ENCODE measurements at places on chromosomes 1 and 21.

GRCh38 chr1:12596007-12596821 is 21.8 kb downstream of the DHRS3 start:
- DNase-seq = no peak

GRCh38 chr1:193498088-193498655 is 311.8 kb upstream of the B3GALT2 start:
- no peak for DNase-seq

GRCh38 chr1:118788463-118788862 is 199.7 kb downstream of the TBX15 start:
- no peak for DNase-seq

DNA sequence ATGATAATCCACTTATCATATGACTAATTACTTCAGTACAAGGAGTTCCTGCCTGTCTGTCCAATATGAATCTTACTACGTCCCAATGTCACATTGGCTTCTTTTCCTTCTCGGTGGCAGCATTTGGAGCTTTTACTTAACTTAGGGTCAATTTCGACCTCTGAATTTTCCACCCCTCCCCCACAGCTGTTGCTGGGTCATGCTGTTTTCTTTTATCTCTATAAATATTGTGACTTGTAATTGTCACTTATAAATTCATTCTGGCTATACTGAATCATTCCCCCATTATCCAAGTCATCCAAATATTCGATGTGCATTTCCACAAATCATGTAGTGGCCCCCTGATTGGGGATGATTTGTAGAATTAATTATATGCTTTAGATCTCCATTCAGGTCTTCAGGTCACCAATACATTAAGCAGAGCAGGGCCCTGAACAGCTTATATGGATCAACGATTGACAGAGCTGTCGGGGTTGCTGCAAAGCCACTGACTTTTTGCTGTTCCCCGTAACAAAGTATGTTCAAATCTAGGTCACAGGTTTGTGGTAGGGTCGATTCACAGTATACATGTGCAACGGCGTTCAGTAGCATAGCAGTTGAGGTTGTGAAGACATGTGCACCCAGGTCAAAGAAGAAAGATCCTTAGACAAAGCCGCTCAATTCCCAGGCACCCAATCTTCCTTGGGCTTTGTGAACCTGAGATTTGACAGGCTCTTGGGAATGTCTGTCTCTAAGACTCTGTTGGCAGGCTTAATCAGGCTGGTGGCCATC is 18.3 kb upstream of the RNU1-4 start:
- DNase-seq = no peak

DNA sequence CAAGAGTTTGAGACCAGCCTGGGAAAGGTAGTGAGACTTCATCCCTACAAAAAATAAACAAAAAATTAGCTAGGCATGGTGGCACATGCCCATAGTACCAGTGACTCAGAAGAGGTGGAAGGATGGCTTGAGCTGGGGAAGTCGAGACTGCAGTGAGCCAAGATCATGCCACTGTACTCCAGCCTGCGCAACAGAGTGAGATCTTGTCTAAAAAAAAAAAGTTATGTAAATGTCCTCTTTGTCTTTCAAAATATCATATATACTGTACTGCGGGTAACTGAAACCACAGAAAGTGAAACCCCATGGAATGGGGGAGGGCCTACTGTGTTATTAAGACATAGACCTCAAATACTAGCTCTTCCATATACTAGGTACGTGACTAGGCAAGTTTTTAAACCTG is 20.8 kb downstream of the ACADM start:
- no peak for DNase-seq

GRCh38 chr1:90973897-90974798 is 47.7 kb downstream of the ZNF644 start:
- no peak for DNase-seq

- DNase-seq = no peak
These were observed 11.7 kb upstream of the FCMR start for GRCh38 chr1:206933333-206933945.

GRCh38 chr1:85278853-85279314 is 2.5 kb upstream of the BCL10 start:
- no peak for DNase-seq

GRCh38 chr1:109243860-109244552 is 5.3 kb upstream of the CELSR2 start:
- DNase-seq = no peak

DNA sequence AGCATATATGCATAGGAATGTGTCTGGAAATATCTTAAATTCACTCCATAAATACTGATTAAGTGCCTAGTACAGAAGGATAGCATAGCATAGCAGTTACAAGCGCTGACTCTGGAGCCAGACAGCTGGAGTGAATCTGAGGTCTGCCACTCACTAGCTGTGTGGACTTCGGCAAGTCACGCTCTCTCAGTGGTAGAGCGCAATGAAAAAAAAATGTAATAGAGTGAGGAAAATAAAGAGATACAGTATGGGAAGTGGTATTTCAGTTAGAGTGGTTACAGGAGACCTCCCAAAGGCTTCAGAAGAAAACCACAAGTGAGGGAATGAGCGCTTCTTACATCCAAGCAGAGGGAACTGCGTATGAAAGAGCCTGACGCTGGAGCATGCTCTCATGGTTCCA is 338.9 kb upstream of the PRMT6 start:
- DNase-seq = no peak

GRCh38 chr1:72759486-72759885 is 477.1 kb upstream of the NEGR1 start:
- DNase-seq = no peak

- DNase-seq = no peak
These were observed 5.3 kb upstream of the MROH9 start for GRCh38 chr1:170929835-170930554.

DNA sequence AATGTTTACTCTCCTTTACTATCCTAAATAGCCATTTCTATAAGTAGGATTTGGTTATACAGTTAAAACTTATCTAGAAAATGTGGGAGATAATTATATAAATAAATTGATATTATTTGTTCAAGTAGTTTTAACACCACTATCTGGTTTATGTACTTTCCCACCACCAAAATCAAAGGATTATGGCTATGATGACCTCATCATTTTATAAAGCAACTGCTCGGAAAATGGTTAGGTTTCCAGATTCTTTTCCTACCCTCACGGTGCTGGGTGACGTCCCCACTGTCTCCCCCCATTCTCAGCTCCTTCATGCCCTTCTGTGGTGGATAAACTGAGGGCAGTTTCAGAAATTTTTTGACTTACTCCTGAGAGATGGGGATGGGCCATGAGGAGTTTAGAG is 1011.8 kb upstream of the ADGRL4 start:
- no peak for DNase-seq

- no peak for DNase-seq
These were observed 348.3 kb downstream of the BRINP3 start for GRCh38 chr1:190129366-190129765.

DNA sequence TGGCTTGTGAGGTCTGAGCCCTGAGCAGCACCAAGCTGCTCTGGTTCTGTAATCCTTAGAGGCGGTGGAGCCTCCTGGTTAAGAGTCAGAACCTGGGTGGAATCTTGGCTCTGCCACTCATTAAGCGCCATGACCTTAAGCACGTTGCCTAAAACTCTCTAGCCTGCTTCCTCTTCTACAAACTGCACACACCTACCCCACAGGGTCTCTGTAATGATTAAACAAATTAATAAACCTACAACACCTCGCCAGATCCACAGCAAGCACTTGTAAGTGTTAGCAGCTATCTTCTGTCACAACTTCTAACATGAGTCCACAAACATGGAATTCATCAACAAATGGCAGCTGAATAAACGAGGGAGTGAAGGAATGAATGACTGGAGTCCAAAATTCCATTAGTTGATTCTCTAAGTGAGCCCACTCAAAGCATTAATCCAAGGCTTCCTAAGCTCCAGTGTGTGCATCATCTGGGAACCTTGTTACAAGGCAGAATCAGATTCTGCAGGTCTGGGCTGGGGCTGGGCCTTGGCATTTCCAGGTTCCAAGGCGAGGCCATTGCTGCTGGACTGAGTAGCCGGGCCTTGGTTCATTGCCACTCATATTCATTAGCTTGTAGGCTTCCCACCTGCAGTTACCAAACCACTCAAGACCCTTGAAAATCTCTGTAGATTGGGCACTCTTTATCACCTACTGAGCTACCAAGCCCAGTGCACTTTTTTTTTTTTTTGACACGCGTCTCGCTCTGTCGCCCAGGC is 168.6 kb downstream of the HIVEP3 start:
- no peak for DNase-seq

- DNase-seq = no peak
These were observed 26.0 kb upstream of the C2CD2 start for GRCh38 chr21:41979751-41980369.

GRCh38 chr1:32918179-32918578 is 17.0 kb upstream of the TMEM54 start:
- DNase-seq = no peak

GRCh38 chr1:203133970-203134725 is 6.6 kb downstream of the ADORA1 start:
- DNase-seq = no peak

- DNase-seq = no peak
These were observed 25.8 kb upstream of the ZNF648 start for GRCh38 chr1:182087304-182087703.

GRCh38 chr1:221723848-221724236 is 18.0 kb downstream of the DUSP10 start:
- DNase-seq = no peak

- no peak for DNase-seq
These were observed 42.8 kb downstream of the MRPL39 start for GRCh38 chr21:25564349-25564948.

DNA sequence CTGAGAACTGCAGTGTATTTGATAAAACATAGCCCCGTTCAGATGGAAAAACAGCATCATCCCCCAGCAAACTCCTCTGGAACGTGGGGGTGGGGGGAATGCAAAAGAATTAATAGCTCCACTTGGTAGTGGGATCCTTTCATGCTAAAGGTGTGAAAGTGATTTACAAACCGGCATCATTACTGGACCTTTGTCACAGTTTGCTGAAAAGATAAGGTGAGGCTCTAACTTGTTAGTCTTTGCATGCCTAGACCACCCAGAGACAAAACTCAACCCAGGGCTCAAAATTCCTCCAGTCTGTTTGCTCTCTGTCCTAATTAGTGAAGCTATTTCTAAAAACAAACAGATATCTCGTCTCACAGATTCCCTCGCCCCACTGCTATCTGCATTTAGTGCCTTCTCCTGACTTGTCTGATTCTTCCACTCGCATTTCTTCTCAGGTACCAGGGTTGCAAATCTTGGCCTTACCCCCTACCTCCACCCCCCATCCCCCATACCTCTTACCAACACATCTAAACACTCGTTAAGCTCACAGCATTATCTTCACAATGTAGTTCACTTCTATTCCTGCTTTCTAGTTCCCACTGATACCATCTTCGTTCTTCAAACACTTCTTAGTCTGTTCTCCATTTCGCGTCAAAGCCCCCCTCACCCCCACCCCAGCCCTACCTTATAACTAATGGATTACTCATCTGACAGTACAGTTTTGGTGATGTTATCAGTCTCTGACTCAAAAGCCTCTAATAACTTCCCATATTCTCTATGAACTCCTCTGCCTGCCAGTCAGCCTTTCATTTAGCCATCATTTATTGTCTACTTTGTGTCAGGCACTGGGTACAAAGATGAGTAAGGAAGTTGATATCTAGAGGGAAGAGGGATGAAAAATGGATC is 11.8 kb downstream of the IER5 start:
- DNase-seq = no peak

DNA sequence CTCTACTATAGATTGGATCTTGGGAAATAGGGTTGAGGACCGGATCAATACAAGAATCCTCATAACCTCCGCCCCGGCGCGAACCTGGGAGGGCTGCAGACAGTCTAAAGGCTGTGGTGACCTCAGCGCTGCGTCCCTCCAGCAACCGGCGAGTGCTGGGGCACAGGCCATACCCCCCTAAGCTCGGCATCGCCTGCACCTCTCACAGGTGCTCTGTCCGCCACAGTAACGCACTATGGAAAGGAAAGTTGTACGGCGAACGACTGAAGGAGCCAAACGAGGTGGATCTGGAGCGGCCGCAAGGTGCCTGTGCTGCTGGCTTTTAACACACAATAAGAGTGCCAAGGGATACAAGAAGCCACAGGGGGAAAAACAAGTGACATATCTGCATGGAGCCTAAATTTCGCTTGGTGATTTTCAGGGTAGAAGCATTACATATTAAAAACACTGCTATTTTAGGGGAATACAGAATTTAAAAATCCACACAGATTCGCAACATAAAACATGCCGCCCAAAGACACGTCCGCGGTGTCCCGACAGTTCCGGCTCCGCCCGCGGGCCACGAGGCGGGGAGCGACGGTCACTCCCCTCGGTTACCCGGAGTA is 1.4 kb upstream of the RBM15 start:
- DNase-seq = peak; percentile 9

GRCh38 chr1:37602750-37603694 is 7.3 kb upstream of the GNL2 start:
- DNase-seq = no peak

DNA sequence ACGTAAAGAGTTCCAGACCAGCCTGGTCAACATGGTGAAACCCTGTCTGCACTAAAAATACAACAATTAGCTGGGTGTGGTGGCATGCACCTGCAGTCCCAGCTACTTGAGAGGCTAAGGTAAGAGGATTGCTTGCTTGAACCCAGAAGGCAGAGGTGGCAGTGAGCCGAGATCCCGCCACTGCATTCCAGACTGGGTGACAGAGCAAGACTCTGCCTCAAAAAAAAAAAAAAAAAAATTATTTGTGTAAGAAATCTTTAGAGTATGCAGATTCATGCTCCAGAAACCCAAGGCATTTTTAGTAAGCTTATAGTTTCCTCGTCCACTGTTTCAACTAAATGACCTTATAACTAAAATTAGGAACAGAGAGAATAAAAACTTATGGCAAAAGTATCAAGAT is 51.3 kb downstream of the ABL2 start:
- no peak for DNase-seq

DNA sequence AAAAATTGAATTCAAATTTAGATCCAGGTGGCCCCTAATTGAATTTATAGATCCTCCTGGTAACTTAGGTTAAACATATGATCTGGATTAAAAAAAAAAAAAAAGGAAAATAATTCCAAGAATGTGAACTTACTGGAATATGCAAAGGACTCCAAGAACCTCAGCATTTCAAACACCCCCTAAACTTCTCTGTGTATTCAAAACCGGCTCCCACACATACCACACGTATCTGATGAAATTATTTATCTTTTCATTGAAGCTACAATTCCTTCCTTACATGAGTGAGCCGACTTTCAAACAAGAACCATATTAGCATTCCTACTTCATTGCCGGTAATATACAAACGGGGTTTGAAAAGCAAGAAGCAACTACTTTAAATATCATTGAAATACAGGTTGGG is 61.4 kb upstream of the FMN2 start:
- DNase-seq = no peak

DNA sequence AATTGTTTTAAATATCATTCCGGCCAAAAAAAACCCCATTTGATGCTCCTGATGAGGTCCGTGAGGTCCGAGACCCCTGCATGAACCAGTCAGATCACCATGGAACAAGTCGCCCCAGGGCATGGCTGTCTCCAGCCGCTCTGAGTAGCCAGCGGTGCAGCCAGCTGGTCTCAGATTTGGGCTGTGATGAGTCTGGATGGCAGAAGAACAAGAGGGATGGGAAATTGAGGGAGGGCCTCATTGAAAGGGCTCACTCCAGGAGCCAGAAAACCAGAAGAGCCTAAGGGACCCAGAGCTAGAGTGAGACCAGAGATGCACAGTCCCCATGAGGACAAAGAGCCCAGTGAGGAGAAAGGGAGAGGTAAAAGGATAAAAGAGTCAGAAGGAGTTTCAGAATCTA is 174.0 kb downstream of the TOMM20 start:
- no peak for DNase-seq
